ENCODE measurements at places on chromosomes 16 and 17. TPM values are rescaled to one million over a fixed set of nuclear protein-coding genes. Genes with fewer than 3 reads are reported as not detected.

DNA sequence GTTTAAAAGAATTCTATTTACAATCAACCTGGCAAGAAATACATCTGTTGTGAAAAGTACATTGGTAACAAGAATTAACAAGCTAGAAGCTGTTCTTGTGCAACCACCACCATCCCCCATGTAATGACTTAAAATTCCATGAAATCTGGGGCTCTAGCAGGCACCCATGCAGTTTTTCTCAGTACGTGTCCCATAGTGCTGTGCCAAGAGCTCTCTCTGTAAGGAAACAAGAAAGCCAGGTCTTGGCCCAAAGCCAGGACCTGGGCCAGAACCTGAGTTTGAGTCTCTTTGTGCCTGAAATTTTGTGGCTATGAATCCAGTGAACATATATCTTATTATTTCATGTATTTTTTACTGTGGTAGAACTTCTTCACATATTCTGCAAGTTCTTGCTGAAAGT, 46.6 kb downstream of the NUP93 start:
- no peak overlapping the region for H3K27ac ChIP-seq
- H3K36me3 ChIP-seq, result no peaks in the 10 kb centered on the region
- no peaks in the 10 kb centered on the region for H3K27me3 ChIP-seq
- DNase-seq, result no peak
- H3K4me3 ChIP-seq, result no peak overlapping the region
- no peaks in the 10 kb centered on the region for H3K4me1 ChIP-seq

GRCh38 chr16:61237884-61238485, 798.3 kb downstream of the CDH8 start:
- no peaks in the 10 kb centered on the region for H3K27me3 ChIP-seq
- H3K4me1 ChIP-seq, result no peaks in the 10 kb centered on the region
- no peak overlapping the region for H3K4me3 ChIP-seq

The C16orf96 gene
- total RNA-seq, result not detected

- H3K27me3 ChIP-seq, result peaks cover 3% of the 10 kb centered on the region
- H3K27ac ChIP-seq, result no peak overlapping the region
- no peak for DNase-seq
- no peak overlapping the region for H3K4me3 ChIP-seq
- no peaks in the 10 kb centered on the region for H3K36me3 ChIP-seq
Measured at GRCh38 chr17:32311028-32311536, 30.9 kb downstream of the C17orf75 start.

DNA sequence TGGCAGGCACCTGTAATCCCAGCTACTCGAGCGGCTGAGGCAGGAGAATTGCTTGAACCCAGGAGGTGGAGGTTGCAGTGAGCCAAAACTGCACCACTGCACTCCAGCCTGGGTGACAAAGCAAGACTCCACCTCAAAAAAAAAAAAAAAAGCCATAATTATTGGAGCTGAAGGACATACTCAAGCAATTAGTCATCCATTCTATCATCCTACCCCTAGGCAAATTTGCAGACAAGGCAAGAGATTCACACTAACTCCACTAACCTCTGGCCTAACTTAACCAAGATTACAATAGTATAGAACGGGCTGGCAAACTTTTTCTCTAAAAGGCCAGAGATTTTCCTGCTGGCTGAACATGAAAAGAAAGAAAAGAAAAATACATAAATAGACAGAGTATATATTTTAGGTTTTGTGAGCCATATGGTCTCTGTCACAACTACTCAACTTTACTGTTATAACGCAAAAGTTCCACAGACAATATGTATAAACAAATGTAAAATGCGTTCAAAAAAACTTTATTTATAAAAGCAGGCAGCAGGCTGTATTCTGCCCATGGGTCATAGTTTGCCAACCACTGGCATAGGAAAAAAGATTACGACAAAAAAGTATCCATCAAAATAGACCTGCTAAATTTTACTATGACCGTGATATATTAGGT, 29.7 kb downstream of the BRIP1 start:
- H3K4me1 ChIP-seq, result no peaks in the 10 kb centered on the region
- H3K27ac ChIP-seq, result no peak overlapping the region
- H3K4me3 ChIP-seq, result no peak overlapping the region
- H3K36me3 ChIP-seq, result no peaks in the 10 kb centered on the region
- no peak for DNase-seq
- no peaks in the 10 kb centered on the region for H3K27me3 ChIP-seq

Measured in HepG2 (cell line).